ENCODE measurements at places on chromosomes 2 and 18.

DNA sequence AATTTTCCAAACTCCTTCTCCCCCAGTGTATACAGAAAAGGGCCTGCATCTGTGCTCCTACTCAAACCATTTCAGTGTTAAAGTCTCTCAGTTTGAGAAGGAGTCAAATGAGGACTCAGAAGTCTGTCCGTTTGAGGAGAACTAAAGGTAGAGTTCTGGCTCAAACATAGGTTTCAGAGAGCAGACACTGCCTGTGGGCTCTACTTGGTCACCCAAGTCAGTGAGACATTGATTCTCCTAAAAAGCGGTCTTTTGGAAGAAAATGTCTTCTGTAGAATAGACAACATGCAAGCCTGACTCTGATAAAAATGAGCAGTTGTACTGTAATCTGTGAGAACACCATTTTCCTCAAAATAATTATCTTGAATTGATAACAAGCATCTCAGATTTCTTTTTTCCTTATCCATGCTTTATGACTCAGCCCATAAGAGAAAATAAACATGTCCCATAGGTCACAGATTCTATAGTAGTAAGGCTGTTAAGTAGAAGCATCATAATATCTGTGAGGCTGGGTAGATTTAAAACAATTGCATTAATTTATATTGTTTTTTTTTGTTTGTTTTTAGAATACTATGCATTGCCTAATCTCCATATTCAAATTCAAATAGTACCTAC, 82.8 kb downstream of the ASXL3 start:
- DNase-seq, result no peak

- peak; percentile 35 for DNase-seq
Observed at GRCh38 chr2:20454036-20454981, 7.4 kb downstream of the RHOB start.

- DNase-seq, result no peak
Observed at GRCh38 chr2:227862227-227862740, 9.1 kb upstream of the DAW1 start.

DNA sequence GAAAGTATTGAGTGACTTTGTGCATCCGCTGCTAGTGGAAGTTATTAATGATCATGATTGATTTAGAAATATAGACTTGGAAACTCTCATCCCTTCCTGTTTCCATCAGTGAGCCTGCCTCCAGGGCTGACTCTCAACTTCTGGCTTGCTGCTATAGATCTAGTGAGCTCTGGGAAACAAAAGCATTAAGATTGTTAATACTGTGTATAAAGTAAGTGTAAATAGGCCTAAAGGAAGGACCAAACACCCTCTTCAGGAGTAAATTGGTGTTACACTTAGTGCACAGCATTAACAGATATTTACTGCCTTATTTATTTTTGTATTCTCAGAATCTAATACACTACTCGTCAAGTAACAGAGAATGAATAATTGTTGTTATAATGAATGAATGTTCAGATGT, 285.6 kb downstream of the THSD7B start:
- no peak for DNase-seq

DNA sequence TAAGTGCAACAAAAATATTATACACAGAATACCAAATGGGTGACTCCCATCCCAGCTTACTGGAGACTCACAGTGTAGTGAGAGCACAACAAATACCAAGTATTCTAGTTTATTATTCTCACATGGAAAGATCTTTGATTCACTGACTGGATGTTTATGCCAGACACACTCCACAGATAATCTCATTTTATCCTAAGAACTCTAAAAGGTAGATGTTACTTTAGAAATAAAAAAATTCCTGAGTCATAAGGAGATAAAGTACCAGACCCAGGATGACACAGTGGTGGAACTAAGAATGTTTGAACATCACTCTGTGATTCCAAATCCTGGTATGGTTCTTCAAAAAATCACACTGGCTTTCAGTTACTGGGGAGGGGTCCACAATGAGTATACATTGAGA, 136.2 kb downstream of the CDH2 start:
- DNase-seq, result no peak

DNA sequence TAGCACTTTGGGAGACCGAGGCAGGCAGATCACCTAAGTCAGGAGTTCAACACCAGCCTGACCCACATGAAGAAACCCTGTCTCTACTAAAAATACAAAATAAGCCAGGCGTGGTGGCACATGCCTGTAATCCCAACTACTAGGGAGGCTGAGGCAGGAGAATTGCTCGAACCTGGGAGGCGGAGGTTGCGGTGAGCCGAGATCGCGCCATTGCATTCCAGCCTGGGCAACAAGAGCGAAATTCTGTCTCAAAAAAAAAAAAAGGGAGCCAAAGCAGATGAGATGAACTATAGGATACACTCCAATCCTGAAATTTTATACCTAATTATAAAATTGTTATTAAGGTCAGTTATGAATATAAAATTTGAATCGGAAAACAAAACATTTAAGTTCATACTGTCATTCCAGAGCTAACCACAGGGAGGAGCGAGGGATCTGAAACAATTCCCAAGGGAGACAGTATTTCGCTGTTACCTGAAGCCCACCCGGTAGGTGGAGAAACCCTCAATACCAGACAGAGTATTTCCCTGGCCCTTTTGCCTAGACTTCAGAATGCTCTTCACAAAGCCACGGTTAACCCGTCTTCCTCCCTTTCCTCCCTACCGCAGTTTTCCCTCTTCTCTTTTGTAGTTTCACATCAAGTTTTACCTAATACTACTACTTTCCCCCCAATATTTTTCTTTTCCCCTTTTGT, 1.4 kb downstream of the PPM1G start:
- no peak for DNase-seq

DNA sequence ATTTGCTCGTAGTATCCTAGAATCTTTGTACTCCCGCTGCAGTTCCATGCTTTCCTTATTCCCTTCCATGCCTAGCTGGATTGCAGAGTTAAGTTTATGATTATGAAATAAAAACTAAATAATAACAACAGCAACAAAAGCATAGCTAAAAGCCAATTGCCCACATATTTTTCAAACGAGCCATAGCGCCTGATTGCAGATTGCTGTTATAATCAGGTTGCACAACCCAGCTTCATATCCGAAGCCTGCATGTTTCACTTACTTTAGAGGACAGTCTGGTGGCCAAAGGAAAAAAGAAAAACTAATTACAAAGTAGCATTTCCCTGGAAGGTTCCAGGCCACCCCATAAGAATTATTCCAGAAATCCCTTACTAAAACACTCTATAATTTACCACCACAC, 31.9 kb upstream of the PNO1 start:
- no peak for DNase-seq

- no peak for DNase-seq
Observed at GRCh38 chr2:98367721-98368120, 21.5 kb downstream of the CNGA3 start.

- peak; percentile 76 for DNase-seq
Observed at GRCh38 chr2:64644458-64645382, 9.0 kb downstream of the SERTAD2 start.

GRCh38 chr2:9764153-9764778, 79.0 kb upstream of the TAF1B start:
- DNase-seq, result no peak

GRCh38 chr2:175435012-175435411, 253.5 kb upstream of the ATP5MC3 start:
- no peak for DNase-seq

- no peak for DNase-seq
Observed at GRCh38 chr2:41197781-41198180, 745.9 kb upstream of the SLC8A1 start.

GRCh38 chr2:229922449-229923386, at the start of gene FBXO36:
FBXO36 (plus strand) TSS chr2:229922503; CDS start chr2:229922514, 11 bp downstream.
- DNase-seq, result no peak

DNA sequence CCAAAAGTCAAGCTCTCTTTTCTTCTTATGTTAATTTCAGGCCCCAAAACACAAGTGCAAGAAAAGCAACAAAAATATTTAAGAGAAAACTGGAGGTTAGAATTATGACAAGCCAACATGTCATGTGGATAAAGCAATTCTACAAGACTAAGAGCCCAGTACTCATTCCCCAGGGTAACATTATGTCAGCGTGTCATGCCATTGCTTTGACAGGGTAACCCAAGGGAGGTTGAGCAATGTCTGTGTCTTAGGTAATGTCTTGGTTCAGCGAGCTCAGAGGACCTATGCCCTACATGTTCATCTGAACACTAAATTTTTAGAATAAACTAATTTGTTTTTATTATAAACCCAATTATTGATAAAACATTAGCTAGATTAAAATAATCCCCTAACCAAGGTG, 173.2 kb upstream of the ZNF804A start:
- DNase-seq, result no peak

- DNase-seq, result no peak
Observed at GRCh38 chr2:96970910-96971309, 15.5 kb downstream of the FAM178B start.

DNA sequence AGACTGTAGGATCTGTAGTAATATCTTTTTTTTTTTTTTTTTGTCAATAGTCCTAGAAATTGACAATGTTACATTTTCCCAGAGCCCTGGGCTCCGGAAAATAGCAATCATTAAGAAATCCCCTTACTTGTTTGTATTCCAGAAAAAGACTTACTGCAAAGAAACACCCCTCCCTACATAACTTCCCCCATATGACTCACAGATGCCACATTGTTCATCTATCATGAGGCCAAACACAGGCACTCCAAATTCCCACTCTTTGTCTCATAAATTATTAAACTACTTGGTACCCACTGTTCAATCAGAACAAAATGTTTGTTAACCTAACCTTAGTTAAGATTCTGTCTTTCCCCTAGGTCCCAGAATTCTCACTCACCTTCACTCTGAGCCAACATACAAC, 53.5 kb downstream of the TEX51 start:
- no peak for DNase-seq

- no peak for DNase-seq
Observed at GRCh38 chr2:176407706-176408105, 138.5 kb downstream of the MTX2 start.

DNA sequence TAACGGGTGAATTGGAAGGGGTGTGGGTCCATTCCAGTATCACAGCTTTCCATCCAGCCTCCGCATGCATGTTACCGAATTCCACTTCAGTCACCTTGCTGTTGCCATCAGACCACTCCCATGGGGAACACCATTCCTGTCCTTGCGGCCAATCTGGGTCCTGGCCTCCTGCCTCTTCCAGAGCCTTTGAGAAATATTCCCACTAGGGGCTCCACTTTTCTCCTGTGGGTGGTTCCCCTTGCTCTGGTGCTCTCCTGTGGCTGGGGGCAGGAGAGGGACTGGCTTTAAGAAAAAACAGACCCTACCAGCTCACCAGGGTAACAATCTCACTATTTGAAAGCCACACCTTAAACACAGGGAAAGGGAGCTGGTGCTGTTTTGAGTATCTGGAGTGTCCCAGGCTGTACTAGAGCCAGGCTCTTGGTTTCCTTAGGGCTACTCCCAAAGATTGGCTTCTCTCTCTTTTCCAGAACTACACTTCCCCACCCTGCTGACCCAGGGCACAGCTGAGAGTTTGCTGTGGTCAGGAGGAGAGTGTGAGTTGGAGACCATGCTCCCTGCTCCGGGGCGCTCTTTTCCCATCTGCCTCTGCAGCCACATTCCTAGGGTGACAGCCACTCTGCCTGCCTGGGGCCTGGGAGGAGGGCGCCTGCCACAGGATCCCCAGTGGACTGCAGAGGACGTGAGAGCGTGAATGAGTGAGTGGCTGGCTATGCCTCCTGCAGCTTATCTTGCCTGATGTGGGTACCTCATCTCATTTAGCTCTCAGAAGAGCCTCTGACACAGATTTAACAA, 460.8 kb upstream of the HS6ST1 start:
- peak; percentile 22 for DNase-seq

GRCh38 chr2:217932803-217933616, 69.8 kb downstream of the TNS1 start:
- no peak for DNase-seq

DNA sequence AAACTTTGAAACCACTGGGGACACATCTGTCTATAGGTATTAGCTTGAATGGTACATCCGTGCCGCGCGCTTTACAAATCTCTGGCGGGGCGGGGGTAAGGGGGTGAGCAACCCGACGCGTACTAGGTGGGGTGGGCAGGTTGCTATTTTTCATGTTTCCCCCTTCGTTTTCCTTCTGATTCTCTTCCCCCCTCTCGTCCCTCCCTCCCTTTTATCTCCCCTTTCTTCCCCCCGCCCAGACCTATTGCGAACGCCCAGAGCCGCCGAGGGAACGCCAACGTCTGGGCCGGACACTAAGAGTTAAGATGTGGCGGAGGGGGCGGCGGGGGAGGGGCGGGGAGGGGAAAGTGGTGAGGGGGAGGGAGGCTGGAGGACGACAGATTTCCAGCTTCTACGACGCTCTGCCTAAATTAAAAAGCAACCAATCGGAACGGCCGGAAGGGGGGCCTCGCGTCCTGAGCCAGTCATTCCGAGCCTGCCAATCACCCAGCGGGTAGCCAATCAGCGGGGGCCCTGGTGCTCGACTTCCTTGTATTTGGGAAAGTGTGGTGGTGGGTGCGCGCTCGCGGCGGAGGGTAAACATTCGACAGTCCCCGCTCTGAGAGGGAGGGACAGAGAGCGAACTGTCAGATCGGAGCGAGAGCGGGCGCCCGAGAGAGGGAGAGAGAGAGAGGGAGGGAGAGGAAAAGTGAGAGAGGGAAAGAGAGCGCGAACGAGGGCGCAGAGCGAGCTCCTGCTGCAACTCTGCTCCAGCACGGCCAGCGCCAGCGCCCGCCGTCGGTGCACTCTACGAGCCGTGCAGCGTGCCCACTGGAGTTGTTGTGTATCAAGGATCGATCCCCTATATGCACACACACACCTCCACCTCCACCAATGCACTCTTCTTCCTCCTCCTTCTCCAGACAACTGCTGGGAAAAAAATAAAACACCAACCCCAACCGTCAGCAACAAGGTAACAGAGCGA, at the start of gene POU3F3:
Gene POU3F3 (plus strand): TSS at position 582 of the 964 bp plus-strand sequence. CDS start 1,396 bp downstream, outside the sequence.
- no peak for DNase-seq

DNA sequence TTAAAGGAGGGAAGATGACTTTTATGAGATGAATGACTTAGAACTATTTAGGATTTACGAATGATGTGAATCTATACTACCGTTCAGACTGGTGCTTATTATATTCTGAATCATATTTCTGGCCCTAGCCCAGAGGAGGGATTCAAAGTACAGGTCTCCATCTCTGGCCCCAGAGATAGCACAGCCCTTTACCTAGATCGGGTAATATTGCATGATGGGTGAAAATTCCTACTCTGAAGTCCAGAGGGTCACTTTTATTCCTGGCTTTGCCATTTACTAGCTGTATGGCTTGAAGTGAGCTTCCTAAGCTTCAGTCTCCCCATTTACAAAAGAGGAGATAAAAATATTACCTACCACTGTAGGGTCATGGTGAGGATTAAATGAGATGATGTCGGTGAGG, 135.8 kb upstream of the OSR1 start:
- DNase-seq, result no peak

- DNase-seq, result no peak
Observed at GRCh38 chr2:179843541-179843940, 17.9 kb downstream of the ZNF385B start.

- DNase-seq, result no peak
Observed at GRCh38 chr2:99638791-99639190, 149.0 kb upstream of the REV1 start.

- DNase-seq, result peak; percentile 65
Observed at GRCh38 chr2:136247204-136247950, 129.4 kb upstream of the CXCR4 start.

- peak; percentile 42 for DNase-seq
Observed at GRCh38 chr2:240822280-240822847, 2.3 kb upstream of the KIF1A start.

GRCh38 chr2:17804358-17804757, 11.9 kb upstream of the MSGN1 start:
- no peak for DNase-seq

All from activated CD8-positive, alpha-beta memory T cell treated with anti-CD3 and anti-CD28 coated beads, Interleukin-2, amount 50 U/mL, for 48 hours (primary cell).